ENCODE measurements at places on chromosomes 12 and 14.
A peak's percentile ranks its signal among the peaks of the same experiment; 100 is the strongest.

DNA sequence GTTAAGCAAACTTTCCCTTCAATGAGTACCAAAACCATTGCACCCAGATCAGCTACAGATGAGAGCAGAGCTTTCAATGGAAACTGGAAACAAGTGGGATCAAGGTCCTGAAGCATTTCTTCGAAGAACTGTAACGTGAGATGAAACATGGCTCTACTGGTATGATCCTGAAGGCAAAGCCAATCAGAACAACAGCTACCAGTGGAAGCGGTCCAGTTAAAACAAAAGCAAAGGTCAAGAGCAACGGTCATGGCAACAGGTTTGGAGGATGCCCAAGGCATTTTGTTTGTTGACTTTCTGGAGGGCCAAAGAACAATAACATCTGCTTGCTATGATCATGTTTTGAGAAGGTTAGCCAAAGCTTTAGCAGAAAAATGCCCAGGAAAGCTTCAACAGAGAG is 137.9 kb upstream of the CPSF6 start:
- H3K36me3 ChIP-seq: no peaks in the 10 kb centered on the region
- H3K27ac ChIP-seq: no peak overlapping the region
- H3K27me3 ChIP-seq: peaks cover 5% of the 10 kb centered on the region
- DNase-seq: no peak

- peak; percentile 11 for DNase-seq
- H3K27ac ChIP-seq: no peak overlapping the region
- no peaks in the 10 kb centered on the region for H3K36me3 ChIP-seq
Measured at GRCh38 chr14:65637780-65638179, 225.2 kb downstream of the FUT8 start.

DNA sequence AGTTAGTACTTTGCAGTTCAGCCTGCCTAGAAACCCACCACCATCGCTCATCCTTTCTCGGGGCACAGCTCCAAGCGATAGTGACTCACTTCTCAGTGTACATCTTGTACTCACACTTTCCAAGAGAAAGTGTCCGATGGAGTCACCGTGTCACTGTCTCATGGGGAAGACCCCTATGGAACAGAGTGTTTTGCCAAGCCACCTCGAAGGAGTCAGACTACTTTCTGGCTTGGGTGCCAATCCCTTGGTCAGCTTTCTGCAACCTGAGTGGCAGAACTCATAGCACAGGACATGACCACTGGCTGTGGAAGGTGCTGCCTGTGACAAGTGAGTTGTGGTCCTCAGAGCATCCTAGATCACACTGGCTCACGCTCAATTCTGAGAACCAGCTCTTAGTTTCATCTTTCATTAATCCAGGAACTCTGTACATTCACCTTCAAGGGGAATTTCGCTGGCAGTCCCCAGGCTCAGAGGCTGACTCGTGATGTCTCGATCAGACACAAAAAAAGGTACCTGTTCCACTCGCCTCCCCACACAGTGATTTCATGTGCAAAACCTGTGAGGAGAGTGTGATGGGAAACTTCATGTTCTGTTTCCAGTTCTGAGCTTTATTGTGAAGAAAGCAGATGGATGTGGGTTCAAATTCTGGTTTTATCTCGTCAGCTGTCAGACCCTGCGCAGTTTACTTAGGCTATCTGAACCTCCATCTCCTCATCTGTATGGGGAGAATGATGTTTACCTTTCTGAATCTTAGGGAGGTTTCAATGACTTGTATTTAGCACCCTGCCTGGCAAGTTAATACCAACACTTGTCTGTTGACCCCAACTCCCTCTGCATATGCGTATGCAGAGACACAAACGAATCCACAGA is 127.3 kb upstream of the CCND2 start:
- H3K36me3 ChIP-seq: no peaks in the 10 kb centered on the region
- no peaks in the 10 kb centered on the region for H3K27me3 ChIP-seq
- DNase-seq: no peak
- peaks cover 60% of the 10 kb centered on the region for H3K4me1 ChIP-seq
- H3K4me3 ChIP-seq: no peak overlapping the region

DNA sequence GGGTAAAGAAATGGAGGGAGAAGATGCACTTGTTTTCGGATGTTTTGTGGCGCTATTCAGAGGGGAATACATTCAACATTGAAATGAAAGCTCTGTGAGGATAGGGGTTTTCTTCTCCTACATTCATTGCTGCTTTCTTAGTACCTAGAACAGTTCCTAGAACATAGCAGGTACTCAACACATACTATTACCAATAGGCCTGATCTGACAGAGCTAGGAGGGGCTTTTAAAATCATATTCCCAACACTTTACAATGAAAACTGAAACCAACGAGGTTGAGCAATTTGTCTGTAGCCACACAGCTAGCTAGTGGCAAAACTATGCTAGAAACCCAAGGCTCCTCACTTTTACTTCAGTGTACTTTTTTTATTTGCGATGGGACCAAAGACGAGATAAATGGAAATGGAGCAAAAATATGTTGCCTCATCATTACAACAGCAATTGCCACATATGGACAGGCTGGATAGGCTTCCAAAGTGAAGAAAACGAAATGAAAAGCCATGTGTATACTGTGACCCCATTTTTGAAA is 23.1 kb upstream of the IL22 start:
- no peaks in the 10 kb centered on the region for H3K27me3 ChIP-seq
- no peak overlapping the region for H3K27ac ChIP-seq
- no peaks in the 10 kb centered on the region for H3K36me3 ChIP-seq
- DNase-seq: no peak
- H3K4me3 ChIP-seq: no peak overlapping the region

- no peak overlapping the region for H3K4me3 ChIP-seq
- peaks cover 11% of the 10 kb centered on the region for H3K27me3 ChIP-seq
- DNase-seq: no peak
- no peak overlapping the region for H3K27ac ChIP-seq
- H3K4me1 ChIP-seq: peaks cover 2% of the 10 kb centered on the region
Measured at GRCh38 chr14:23366426-23366921, 1.5 kb upstream of the EFS start.

GRCh38 chr12:8771072-8771471 is 51.3 kb upstream of the A2ML1 start:
- no peak overlapping the region for H3K4me3 ChIP-seq
- H3K27ac ChIP-seq: no peak overlapping the region
- no peak for DNase-seq
- H3K27me3 ChIP-seq: no peaks in the 10 kb centered on the region
- no peaks in the 10 kb centered on the region for H3K4me1 ChIP-seq
- H3K36me3 ChIP-seq: peaks cover 5% of the 10 kb centered on the region

DNA sequence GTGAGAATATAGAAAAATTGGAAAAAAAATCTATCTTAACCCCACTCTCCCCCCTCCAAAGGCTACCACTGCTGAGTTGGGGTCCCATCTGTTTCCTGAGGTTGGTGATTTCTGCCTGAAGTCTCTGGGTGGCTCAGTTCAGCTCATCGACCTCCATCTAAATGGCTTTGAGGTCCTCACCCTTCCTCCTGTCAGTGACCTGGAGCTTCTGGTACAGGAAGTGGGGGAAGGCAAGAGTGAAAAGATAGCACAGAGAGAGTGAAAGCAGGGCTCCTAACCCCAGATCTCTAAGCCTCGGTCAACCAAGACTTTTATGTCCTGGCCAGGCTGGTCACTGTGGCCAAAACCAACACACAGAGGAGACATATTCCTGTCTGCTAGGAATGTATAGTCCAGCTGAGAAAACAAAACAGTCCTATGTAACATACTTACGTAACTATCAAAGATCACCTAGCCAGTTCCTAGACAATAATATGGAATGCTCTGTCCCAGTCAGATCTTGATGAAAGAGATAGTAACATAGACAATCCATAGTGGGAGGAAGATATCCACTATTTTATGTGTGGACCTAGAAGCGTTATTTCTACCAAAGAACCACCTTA is 12.3 kb upstream of the KRT73 start:
- peak overlapping the region; percentile 56 for H3K27ac ChIP-seq
- no peaks in the 10 kb centered on the region for H3K36me3 ChIP-seq
- H3K27me3 ChIP-seq: no peaks in the 10 kb centered on the region
- H3K4me1 ChIP-seq: peaks cover 46% of the 10 kb centered on the region
- DNase-seq: no peak

DNA sequence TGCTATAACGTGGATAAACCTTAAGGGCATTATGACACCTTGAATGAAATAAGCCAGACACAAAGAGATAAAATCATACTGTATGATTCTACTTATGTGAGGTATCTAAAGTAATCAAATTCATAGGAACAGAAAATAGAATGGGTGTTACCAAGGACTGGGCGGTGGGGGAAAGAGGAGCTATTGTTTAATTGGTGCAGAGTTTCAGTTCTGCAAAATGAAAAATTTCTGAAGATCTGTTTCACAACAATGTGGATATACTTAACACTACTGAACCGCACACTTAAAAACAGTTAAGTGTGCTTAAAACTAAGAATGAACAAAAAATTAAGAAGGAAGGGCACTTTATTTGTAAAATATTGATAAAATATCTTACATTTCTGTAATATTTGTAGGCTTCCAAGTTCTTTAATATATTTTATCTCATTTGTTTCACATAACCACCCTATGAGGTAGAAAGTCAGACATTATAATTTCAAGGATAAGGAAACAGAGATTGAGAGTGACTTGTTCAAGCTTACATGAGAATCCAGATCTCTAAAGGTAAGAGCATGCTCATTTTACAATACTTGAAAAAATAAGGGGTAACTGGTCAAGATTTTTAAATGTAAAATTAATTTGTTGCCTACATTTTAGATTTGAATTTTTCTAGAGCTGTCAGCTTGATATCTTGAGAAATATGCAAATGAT is 14.9 kb downstream of the LTA4H start:
- peaks cover 14% of the 10 kb centered on the region for H3K36me3 ChIP-seq
- no peak for DNase-seq
- H3K27ac ChIP-seq: no peak overlapping the region
- H3K27me3 ChIP-seq: no peaks in the 10 kb centered on the region

DNA sequence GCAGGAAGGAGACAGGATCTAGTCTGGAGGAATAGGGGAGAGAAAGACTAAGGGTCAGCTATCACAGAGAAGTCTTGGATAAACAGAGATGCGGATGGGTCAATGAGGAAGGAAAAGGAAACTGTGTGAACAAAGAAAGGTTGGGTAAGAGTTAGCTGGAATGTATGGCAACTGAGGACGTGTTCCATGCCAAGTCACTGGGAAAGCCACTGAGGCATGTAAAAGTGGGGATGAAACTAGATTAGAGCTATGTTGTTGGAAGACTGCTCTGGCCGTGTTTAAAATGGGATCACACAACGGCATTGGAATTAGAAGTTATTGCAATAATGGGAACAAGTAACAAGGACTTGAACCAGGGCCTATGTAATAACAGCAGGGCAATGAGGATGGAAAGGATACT is 3.9 kb upstream of the NR2C1 start:
- H3K36me3 ChIP-seq: no peaks in the 10 kb centered on the region
- DNase-seq: no peak

DNA sequence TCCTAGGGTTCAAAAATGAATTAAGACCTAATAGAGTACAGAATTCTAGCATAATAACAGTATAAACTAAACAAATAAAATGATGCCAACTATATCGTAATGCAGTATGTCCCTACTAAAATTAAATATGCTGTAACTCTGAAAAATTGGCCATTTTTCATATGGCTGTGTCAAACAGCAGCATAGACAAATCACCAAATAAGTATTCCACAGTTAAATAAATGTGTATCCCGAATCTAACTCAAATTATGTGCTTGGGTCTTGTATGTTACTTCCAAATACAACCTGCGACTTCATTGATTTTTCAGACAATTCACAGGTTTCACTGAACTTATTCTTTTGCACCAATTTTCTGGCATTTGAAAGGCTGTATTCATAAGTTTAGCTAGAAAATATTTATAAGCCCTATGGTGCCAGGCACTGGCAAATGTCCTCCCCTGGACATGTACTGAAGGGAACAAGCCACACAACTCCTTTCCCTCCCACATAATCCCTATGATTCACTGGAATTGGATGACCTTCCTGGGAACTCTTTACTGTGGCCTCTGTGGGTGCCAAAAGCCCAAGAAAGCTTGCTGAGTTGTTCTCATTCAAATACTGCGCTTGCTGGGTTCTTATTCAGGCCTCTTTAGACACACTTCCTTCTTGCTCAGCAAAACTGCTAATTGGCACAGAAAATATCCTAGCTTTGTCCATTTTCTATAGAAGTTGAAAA is 108.8 kb downstream of the KITLG start:
- H3K4me1 ChIP-seq: no peaks in the 10 kb centered on the region
- H3K27me3 ChIP-seq: no peaks in the 10 kb centered on the region
- no peaks in the 10 kb centered on the region for H3K36me3 ChIP-seq
- no peak overlapping the region for H3K27ac ChIP-seq
- H3K4me3 ChIP-seq: no peak overlapping the region

- H3K36me3 ChIP-seq: no peaks in the 10 kb centered on the region
- H3K27ac ChIP-seq: no peak overlapping the region
- peaks cover 33% of the 10 kb centered on the region for H3K27me3 ChIP-seq
- no peak for DNase-seq
- H3K4me3 ChIP-seq: no peak overlapping the region
Measured at GRCh38 chr12:54051874-54052437, 1.7 kb upstream of the HOXC4 start.

GRCh38 chr12:92614502-92614901 is 88.3 kb upstream of the PLEKHG7 start:
- no peak overlapping the region for H3K27ac ChIP-seq
- no peaks in the 10 kb centered on the region for H3K27me3 ChIP-seq
- H3K36me3 ChIP-seq: no peaks in the 10 kb centered on the region
- H3K4me1 ChIP-seq: no peaks in the 10 kb centered on the region

GRCh38 chr12:8709124-8709830 is 11.5 kb downstream of the RIMKLB start:
- no peak for DNase-seq
- no peak overlapping the region for H3K27ac ChIP-seq

- DNase-seq: no peak
- no peak overlapping the region for H3K4me3 ChIP-seq
- no peaks in the 10 kb centered on the region for H3K4me1 ChIP-seq
- H3K36me3 ChIP-seq: no peaks in the 10 kb centered on the region
Measured at GRCh38 chr12:75742048-75742447, 230.6 kb upstream of the KRR1 start.
